Fibroblast of the aortic adventitia (primary cell): ENCODE measurements at places on chromosomes 4 and X. TPM values are rescaled to one million over a fixed set of nuclear protein-coding genes. Genes with fewer than 3 reads are reported as not detected.

MAGEB3 gene
- total RNA-seq, result not detected in 2 replicates

HAUS7 gene
- 16.4 and 16.5 TPM in 2 replicates for total RNA-seq

PNMA6A gene
- total RNA-seq, result 1.3 and 14.9 TPM in 2 replicates

IGSF1 gene
- total RNA-seq, result 0.09 and 0.16 TPM in 2 replicates

CDX4 gene
- total RNA-seq, result not detected in 2 replicates

EVC2 gene
- total RNA-seq, result 15.5 and 17.1 TPM in 2 replicates

UGDH gene
- total RNA-seq, result 194 and 361 TPM in 2 replicates

SYTL5 gene
- 0.08 and 0.36 TPM in 2 replicates for total RNA-seq
